ENCODE measurements at places on chromosomes 12 and 14.

DNA sequence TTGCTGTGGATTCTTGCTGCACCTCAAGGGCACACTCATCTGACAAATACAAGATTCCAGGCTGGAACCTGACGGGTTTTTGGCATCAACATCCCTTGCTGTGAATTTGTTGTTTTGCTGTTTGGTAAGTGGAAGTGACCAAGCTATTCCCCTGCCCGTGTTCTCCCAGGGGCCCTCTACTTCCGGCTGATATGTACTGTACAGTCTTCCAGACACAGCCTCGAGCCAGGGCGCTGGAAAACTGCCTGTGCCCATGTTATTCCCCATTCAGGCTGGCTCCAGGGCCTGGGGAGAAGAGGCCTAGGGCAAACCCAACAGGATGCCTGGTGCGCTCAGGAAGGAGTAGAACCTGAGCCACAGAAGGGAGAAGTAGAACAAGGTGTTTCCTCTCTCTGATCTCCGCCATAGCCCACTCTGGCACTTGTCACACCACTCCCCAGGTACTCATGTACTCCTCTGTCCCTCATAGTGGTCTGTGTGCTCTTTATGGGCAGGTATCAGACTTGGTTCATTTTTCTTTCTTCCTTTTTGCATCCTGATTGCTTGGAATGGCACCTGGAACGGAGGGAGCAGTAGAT, 67.8 kb upstream of the LTA4H start:
- no peak for DNase-seq

GRCh38 chr12:62749586-62749985, 185.4 kb downstream of the PPM1H start:
- no peak for DNase-seq

DNA sequence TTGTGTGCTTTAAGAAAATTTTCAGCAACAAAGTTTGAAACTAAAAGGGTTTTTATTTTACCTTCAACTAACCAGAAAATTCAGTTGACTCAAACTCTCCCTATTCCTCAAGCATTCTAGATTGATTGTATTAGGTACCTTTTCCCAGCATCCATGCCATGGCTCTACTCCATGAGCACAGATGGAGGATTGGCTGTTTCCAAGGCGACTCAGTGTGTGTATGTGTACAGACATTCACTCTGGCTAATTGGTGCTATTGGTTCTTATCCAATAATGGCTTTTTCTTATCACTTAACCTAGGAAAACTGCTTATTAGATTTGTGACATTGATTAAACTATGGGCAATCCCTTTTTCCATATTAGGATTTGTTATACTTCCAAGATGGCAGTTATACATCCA, 202.6 kb downstream of the ANO6 start:
- DNase-seq: no peak

DNA sequence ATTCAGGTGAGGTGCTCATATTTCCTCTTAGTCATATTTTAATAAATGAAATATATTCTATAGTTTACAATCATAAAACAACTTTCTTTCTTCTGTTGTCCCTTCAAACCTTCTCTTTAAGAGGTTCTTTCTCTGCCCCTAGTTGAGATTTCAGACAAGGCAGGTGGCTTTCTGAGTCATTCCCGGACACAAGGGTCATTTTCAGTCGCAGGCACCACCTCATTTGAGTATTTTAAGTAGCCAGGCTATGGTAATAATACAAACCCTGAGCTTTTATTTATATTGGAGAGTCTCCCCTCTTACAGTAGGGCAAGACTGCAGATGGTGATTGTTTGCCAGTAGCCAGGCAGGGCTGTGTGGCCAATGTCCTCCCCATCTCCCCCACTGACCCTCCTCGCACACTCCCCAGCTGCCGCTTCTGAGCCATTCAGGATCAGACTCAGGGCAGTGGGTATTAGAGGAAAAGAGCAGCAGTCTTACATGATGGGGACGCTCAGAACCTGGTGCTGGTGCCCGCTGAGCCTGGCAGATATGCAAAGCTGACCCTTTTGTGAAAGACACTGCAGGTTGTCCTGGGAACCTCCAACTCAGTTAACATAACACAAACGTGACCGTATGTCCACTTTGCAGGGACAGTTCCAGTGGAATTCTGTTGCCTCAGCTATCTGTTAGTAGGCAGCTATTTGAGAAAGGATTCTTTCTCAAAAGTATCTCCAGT, 101.1 kb upstream of the BCL2L14 start:
- no peak for DNase-seq

GRCh38 chr14:103696070-103696402, 19.2 kb downstream of the XRCC3 start:
- no peak for DNase-seq

GRCh38 chr12:45131506-45131905, 80.6 kb upstream of the DBX2 start:
- no peak for DNase-seq

- DNase-seq: no peak
Observed at GRCh38 chr12:70853326-70853725, 67.2 kb downstream of the PTPRR start.

GRCh38 chr12:65603438-65604351, 220.6 kb upstream of the HMGA2 start:
- no peak for DNase-seq

GRCh38 chr14:100144645-100144995, 14.8 kb downstream of the DEGS2 start:
- DNase-seq: no peak

GRCh38 chr12:47867495-47867941, 37.3 kb downstream of the VDR start:
- no peak for DNase-seq

All from D721Med (cell line).